ENCODE measurements at places on chromosomes 2 and 18.

DNA sequence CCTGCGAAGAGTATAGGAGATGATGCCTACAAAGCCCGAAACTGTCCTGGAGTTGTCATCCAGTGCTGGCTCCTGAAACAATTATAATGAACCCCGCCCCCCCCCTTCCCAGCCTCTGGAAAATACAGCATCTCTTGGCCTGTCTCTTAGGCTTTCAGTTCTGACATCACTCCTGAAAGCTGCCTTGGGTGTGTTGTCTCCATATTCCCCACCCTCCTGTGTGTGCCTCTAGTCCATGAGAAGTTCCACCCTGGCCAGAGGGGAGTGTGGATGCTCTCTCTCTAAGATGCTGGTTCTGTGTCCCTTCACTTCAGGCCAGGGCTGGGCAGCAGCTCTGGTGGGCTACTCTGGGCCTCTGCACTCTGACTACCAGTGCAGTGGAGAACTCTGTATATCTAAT lies 58.9 kb upstream of the TGFA start:
- no peak for DNase-seq

- DNase-seq = no peak
These were observed 12.3 kb downstream of the FBLN7 start for GRCh38 chr2:112150447-112150846.

DNA sequence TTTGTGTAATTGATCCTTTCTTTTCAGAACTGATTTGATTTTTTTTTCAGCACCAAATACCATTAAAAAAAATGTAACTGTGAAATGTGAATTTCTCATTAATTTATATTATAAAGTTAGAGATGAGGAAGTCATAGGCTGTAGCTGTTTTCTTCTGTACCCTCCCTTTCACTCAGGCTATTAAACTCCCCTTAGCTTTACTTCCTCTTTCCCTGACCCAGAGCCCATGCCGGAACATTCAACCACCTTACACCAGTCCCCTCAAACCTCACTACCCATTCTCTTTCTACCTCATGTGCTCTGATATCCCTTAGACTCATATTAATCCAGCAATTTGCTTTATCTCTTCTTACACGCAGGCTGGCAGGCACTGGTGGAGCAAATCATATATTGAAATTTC lies 12.4 kb downstream of the GALNT5 start:
- DNase-seq = no peak

DNA sequence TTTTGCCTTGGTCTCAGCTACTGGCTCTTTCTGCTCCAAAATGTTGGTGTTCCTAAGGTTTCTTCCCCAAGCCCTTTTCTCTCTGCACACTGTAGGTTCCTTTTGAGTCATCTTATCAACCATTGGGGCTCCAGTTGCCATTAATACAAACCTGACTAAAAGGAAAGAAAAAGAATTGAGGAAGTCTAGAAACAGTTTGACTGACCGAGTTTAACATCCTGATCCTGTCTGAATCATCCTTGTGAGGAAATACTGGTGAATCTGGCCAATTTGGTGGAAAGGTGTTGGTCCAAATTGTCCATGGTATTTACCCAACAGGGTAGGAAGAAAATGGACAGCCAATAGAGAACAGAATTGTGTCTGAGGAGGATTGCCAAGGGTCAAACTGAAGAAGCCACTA lies 38.3 kb downstream of the CRYGD start:
- no peak for DNase-seq

GRCh38 chr2:230885463-230886130 lies 20.9 kb downstream of the ITM2C start:
- peak; percentile 87 for DNase-seq

DNA sequence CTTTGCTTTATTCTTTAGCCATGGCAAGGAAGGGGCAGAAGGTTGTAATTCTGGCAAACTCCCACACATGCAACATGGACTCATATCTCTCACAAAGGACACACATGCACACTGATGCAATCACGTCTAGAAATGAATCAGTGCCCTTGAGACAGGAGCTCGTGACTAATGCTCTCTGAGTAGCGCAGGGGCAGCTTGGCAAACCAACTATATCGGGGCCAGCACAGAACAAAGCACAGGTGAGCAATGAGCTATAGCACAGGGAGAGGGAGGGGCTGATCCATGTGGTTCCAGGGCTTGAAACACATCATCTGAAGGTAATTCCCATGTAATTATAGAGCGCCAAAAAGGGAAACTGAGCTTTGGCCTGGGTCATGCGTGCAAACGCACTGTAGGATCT lies 165.2 kb upstream of the KLF7 start:
- no peak for DNase-seq

- DNase-seq = no peak
These were observed 124.2 kb downstream of the RPRM start for GRCh38 chr2:153354377-153354776.

- DNase-seq = no peak
These were observed 6.7 kb upstream of the ACAA2 start for GRCh38 chr18:49819823-49820671.

GRCh38 chr2:40281021-40281940 lies 170.6 kb downstream of the SLC8A1 start:
- DNase-seq = no peak

- no peak for DNase-seq
These were observed 370.2 kb downstream of the CMPK2 start for GRCh38 chr2:6495466-6495865.

GRCh38 chr2:204039298-204039838 lies 102.8 kb downstream of the ICOS start:
- DNase-seq = no peak

- peak; percentile 93 for DNase-seq
These were observed 4.0 kb upstream of the WNT10A start for GRCh38 chr2:218876562-218877219.

DNA sequence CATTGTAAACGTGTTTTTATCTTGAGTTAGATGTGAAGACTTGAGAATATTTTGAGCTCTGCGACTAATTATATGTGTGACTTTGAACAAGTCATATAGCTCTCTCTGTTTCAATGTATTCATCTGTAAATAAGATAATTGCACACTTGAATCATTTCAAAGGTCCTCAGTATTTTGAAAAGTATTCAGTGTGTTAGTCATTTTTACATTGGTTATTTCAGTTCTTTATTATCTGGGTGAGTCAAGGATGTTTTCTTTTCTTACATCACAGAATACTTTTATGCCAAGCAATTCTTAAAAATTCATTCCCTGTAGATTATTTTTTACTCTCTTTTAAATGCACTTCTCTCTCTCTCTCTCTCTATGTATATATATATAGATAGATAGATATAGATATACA lies 1098.0 kb upstream of the ZEB2 start:
- DNase-seq = no peak

- DNase-seq = no peak
These were observed 65.6 kb downstream of the MRPS9 start for GRCh38 chr2:105103481-105103880.

DNA sequence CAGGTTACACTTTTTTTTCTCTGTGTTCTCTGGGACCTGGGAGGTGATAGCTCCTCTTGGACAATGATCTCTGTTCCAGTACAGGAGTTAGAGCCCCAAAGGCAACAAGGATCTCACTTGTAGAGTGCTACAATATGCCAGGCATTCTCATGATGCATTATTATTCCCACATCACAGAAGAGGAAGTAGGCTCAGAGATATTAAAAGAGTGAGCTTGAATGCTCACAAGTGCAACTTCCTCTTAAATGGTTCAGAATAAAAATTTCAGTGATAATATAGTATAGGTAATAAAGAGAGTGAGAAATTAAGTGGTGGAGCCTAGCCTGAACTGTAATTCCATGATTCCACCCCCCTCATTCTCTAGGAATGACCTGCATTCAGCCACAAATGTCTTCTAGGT lies 21.4 kb downstream of the POLE4 start:
- no peak for DNase-seq

- DNase-seq = no peak
These were observed 136.1 kb upstream of the TMEM200C start for GRCh38 chr18:6031442-6031841.

DNA sequence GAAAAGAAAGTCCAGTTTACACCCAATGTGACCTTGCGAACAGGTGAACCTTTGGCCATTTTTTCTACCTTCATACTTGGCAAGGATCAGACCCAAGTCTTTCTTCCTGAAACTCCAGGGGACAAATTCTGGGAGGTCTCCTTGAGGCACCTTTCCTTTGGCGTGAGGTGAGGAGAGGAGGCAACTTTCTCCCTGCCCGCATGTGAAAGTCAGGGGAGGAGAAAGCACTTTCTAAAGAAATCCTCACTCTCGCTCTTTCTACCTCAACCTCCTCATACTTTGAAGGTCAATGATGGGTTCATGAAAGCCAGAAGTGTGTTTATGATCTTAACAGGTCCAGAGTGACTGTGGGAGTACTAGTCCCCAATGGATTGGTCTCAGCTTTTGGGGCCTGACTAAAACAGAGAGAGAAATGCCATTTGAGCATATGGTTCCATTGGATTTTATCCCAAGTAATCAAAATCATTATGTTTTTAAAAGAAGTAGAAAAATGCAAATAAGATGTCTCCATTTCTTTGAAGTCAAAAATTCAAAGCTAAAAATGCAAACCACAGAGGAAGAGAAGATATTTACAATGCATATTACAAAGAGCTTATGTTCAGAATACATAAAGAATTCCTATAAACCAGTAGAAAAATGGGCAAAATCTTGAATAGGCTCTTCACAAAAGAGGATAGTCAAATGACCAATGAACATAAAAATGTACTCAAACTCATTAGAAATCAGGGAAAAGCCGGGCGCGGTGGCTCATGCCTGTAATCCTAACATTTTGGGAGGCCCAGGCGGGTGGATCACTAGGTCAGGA lies 15.6 kb upstream of the PPM1B start:
- no peak for DNase-seq

GRCh38 chr2:21539685-21540084 lies 415.9 kb downstream of the TDRD15 start:
- no peak for DNase-seq

GRCh38 chr2:230602562-230603230 lies 109.9 kb upstream of the CAB39 start:
- DNase-seq = no peak

GRCh38 chr2:216039918-216040317 lies 26.6 kb upstream of the MREG start:
- no peak for DNase-seq

GRCh38 chr2:215540658-215541057 lies 104.8 kb upstream of the FN1 start:
- DNase-seq = no peak

All from retina (tissue), 1 donor.